ENCODE measurements at places on chromosomes 3 and 15.

DNA sequence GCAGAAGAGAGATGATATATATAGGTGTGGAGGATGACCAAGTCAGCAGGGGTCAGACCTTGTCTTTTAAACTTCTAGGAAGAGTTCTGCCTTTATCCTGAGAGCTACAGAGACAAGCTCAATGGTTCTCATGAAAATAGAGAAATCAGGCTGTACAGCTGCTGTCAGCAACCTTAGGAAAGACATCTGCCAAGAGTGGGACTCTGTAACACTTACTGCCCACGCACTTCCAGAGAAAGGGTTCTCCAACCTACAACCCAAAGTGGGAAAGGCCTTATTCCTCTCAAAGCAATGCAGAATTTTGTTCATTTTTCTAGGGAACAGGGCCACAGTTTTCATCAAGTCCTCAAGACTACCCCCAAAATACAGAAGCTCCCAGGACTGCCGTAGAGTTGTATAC lies 138.7 kb downstream of the STT3B start:
- DNase-seq, result no peak

GRCh38 chr3:87414271-87414670 lies 137.9 kb upstream of the POU1F1 start:
- no peak for DNase-seq

GRCh38 chr3:90005281-90005847 lies 897.9 kb downstream of the EPHA3 start:
- no peak for DNase-seq

DNA sequence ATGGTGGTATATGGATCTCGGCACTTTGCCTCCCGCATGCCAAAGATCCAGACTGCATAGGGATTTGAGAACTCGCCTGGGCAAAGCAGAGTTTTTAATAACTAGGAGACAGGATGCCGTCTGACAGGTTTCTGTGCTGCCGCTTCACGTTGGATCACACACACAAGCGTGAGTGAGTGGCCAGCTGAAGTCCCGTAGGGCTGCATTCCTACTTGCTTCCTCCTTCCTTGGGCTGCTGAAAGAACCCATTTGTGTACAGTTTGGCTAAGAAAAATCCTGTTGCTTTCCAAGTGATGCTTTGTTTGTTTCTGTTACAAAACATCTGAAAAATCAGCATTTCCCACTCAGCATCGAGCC lies 604.3 kb upstream of the CFAP20DC start:
- no peak for DNase-seq

- no peak for DNase-seq
These were observed 148.1 kb downstream of the FNDC3B start for GRCh38 chr3:172187511-172187910.

GRCh38 chr3:115420086-115420485 lies 203.2 kb upstream of the GAP43 start:
- no peak for DNase-seq

GRCh38 chr3:196707566-196707965 lies 4.5 kb downstream of the CEP19 start:
- DNase-seq, result no peak

DNA sequence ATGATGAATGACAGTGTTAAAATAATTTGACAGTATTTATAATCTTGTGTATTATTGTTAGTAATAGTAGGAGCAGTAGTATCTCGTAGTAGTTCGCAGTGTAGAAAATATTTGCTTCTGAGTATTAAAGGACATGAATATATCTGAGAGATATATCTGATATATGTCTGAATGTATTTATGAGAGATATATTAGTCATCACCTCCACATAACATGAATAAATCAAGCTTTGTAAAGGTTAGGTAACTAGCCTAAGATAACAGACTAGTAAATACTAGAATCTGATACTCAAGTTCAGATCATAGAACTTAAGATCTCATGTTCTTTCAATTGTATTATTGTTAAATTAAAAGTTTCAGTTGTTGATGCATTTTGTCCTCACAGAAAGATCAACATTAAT lies 130.5 kb downstream of the UBE2E2 start:
- no peak for DNase-seq

Measured in NCI-H446 treated with DMSO at 0.1 percent for 48 hours (cell line).